Left forelimb (tissue), 1 donor: ENCODE measurements at places on chromosomes 13 and 19.

- no peak for DNase-seq
Measured at GRCh38 chr13:82740442-82740841, 1141.8 kb downstream of the SLITRK1 start.

- DNase-seq = no peak
Measured at GRCh38 chr13:112171570-112171965, 104.6 kb downstream of the SOX1 start.

DNA sequence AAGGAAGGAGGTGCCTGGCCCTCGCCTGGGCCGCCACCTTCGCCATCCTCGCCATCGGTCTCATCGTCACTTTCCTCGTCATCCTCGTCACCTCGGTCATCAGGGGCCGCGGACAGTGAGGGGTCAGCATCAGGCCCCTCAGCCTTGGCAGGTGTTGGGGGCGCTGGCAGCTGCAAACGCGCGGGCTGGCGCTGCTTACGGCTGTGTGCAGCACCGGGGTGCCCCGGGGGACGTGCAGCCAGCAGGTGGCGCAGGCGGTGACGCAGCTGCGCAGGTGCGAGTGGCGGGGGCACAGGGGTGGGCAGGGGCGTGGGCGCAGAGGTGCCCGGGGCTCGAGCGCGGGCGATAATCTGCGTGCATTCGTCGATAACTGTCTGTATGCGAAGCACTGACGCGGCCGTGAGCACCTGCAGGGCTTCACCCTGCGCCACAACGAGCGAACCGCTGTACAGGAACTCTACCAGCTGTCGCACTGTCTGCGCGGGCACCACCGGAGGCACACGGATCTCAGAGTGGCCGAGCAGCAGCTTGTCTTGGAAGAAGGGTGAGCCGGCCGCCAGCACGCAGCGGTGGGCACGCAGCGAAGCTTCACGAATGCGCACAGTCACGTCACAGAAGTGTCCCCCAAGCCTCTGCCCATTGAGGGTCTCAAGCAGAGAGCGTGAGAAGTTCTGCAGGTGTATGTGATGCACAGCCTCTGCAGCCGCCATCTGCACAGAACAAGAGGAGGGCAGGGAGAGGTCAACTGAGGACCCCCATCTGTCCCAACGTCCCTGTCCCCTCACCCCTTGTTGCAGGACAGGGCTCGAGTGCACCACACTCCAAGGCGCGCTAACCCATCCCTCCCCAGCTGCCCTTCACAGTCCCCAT is 2.4 kb downstream of the ZBTB45 start:
- DNase-seq = no peak

- DNase-seq = no peak
Measured at GRCh38 chr13:99871249-99871898, 100.2 kb downstream of the ZIC5 start.

DNA sequence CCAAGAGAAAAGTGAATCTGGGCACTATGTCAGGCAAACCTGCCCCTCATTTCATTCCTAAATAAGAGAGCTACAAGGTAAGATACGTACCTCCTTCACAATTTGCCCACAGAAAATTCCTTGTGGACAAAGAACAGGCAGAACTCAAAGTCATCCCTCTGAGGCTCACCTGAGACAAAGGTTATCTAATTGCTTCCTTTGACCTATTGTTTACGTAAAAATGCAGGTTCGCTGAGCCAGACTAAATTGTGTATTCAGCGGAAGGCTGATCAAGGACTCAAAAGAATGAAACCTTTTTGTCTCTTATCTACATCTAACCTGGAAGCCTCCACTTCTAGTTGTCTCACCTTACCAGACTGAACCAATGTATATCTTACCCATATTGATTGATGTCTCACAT is 213.3 kb downstream of the POSTN start:
- DNase-seq = no peak

DNA sequence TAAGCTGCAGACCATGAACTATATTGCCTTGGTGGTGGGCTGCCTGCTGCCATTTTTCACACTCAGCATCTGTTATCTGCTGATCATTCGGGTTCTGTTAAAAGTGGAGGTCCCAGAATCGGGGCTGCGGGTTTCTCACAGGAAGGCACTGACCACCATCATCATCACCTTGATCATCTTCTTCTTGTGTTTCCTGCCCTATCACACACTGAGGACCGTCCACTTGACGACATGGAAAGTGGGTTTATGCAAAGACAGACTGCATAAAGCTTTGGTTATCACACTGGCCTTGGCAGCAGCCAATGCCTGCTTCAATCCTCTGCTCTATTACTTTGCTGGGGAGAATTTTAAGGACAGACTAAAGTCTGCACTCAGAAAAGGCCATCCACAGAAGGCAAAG is 53.7 kb downstream of the CYSLTR2 start:
- no peak for DNase-seq

- no peak for DNase-seq
Measured at GRCh38 chr13:36353001-36353400, 6.8 kb upstream of the SPART start.

DNA sequence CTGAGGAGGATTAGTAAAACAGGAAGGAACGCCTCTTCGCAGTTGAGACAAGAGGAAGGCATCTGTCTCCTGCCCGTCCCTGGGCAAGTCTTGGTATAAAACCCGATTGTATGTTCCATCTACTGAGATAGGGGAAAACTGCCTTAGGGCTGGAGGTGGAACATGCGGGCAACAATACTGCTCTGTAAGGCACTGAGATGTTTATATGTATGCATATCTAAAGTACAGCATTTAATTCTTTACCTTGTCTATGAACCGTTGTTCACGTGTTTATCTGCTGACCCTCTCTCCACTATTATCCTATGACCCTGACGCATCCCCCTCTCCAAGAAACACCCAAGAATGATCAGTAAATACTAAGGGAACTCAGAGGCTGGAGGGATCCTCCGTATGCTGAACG is 722 bp upstream of the TIMM50 start:
- DNase-seq = no peak

GRCh38 chr13:44425041-44425814 is 51.6 kb downstream of the SERP2 start:
- DNase-seq = no peak

- no peak for DNase-seq
Measured at GRCh38 chr13:32136061-32136460, 104.5 kb downstream of the FRY start.

DNA sequence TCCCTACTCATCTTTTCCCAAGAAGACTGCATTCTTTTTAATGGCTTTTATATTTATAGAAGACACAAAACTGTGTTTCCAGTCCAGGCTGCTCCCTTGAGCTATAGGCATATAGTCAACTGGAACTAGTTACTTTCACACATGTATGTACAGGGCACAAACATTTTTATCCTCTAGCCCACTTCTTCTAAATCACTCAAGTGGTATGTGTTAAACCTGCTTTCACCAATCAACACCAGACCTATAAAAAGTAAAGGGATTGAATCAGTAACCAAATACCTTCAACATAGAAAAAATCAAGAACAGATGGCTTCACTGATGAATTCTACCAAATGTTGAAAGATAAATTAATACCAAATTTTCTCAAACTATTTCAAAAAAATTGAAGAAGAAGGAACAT is 584.2 kb upstream of the SLITRK1 start:
- DNase-seq = no peak

- DNase-seq = no peak
Measured at GRCh38 chr13:98280176-98280510, 103.1 kb upstream of the RNF113B start.

GRCh38 chr13:101596803-101597202 is 144.3 kb downstream of the ITGBL1 start:
- no peak for DNase-seq

DNA sequence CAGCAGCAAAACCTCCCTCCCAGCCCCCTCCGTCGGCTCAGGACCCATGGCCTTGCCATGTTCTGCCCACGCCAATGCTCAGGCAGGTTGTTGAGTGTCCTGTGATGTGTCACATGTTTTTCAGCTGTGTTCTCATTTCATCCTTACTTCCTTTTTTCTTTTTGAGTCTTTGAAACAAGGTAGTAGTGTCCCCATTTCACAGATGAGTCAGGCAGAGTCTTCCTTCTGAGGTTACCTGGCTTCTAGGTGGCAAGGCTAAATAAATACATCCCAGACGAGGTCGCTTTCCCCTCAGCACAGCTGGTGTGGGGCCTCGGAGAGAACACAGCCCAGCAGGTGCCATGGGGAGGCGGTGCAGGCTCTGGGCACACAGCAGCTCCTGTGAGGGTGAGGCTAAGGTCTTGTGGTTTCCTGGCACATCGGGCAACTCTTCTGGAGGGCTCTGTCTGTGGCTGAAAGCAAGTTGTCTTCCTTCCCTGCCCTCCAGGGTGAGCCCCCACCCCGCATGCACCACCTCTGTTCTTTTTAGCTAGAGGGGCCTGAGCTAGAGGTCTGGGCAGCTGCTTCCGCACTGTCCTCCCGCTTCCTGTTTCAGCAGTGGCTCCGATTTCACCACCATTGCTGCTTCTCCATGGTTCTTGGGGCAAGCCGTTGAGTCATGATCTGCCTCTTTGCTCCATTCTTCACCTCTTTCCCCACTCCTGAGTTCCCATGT is 15.1 kb downstream of the PRAM1 start:
- DNase-seq = no peak

DNA sequence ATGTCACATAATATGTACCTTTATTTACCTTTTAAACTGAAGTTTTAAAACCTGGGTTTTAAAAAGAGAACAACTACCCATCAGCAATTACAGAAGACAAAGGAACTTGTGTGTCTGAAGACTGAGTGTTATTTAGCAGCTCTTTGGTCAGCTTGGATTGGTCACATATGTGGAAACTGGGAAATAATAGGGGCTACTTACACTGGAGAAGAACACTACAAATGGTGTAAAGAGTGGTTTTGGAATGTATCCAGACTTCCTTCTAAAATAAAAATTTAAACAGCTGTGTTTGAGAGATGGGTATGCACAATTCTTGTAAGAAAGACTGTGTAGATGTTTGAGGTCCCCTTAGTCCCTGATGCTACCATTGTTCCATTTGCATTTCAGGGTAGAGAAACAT is 13.3 kb downstream of the TNFRSF19 start:
- no peak for DNase-seq

DNA sequence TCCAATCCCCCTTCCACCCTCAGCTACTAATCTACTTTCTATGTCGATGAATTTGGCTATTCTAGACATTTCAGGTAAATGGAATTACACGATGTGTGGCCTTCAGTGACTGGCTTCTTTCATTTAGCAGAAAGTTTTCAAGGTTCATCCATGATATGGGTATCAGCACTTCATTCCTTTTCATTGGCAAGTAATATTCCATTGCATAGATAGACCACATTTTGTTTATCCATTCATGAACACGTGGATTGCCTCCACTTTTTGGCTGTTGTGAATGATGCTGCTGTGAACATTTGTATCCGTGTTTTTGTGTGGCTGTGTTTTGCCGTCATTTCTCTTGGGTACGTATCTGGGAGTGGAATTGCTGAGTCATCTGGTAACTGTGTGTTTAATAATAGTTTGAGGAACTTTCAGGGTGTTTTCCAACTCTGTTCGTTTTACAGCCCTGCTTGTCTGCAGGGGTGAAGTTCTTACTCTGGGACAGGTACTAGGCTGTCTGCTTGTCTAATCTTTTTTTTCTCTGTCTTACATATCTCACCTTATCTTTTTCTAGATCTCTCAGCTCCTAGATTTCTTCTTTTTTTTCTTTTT is 32.5 kb downstream of the MARK4 start:
- no peak for DNase-seq

GRCh38 chr19:56934438-56935090 is 94.0 kb upstream of the PEG3 start:
- no peak for DNase-seq

- DNase-seq = no peak
Measured at GRCh38 chr19:15427991-15428471, 9.2 kb upstream of the AKAP8L start.

GRCh38 chr13:101303521-101303920 is 112.8 kb downstream of the NALCN start:
- DNase-seq = no peak

- DNase-seq = no peak
Measured at GRCh38 chr19:18425515-18426415, 6.6 kb downstream of the SSBP4 start.

GRCh38 chr19:34269489-34269888 is 15.1 kb downstream of the GARRE1 start:
- no peak for DNase-seq

DNA sequence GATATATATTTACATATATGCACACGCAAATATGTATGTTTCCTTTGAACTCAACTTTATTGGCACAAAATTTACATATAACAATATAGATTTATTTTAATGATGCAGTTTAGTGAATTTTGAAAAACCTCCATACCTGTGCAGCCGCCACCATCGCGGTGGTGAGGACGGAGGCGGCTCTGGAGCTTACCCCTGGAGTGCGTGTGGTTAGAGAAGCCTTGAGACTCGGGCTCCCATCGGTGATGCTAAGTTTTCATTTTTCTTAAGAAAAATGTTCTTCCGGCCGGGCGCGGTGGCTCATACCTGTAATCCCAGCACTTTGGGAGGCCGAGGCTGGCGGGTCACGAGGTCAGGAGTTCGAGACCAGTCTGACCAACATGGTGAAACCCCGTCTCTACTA is 31.8 kb downstream of the GJA3 start:
- DNase-seq = no peak

- DNase-seq = no peak
Measured at GRCh38 chr19:7742575-7742974, 4.8 kb downstream of the CD209 start.

GRCh38 chr13:40485611-40486517 is 180.6 kb downstream of the FOXO1 start:
- no peak for DNase-seq

DNA sequence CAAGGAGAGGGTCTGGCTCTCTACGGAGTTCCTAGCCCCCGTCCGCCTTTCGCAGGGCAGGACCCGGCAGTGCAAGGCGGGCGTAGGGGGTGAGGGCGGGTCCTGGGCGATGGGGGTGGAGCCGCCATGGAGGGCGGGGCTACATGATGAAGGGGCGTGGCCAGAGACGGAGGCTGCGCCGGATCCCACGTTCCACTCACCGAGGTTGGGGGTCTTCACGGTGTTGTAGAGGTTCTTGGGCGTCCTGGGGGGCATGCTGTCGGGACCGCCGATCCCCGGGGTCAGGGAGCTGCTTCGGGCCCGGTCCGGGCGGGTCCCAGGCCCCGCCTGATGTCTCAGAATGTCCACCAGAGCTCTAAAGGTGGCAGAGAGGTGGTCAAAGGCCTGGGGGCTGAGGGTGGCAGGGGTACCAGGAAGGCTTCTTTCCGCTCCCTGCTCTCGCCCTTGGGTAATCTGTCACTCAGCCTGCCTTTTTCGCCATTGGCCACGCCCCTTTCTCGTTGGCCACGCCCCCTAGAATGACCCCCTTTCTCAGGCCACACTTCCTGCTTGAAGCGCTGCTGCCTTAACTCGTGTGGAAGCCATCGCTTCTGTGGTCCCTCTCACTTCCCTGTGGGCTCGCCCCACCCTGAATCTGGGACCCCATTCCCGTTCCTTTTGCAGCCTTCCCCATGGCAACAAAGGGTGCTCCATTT is 2.5 kb downstream of the SHISA7 start:
- DNase-seq = no peak

- DNase-seq = no peak
Measured at GRCh38 chr13:76222511-76222910, 586.4 kb downstream of the LMO7 start.

GRCh38 chr19:5075597-5075996 is 106.7 kb downstream of the KDM4B start:
- DNase-seq = no peak
